SHP77 (cell line): ENCODE measurements at places on chromosomes 3 and 15.
A peak's percentile ranks its signal among the peaks of the same experiment; 100 is the strongest.

GRCh38 chr3:82587174-82587573, 825.7 kb upstream of the GBE1 start:
- DNase-seq, result peak; percentile 22

DNA sequence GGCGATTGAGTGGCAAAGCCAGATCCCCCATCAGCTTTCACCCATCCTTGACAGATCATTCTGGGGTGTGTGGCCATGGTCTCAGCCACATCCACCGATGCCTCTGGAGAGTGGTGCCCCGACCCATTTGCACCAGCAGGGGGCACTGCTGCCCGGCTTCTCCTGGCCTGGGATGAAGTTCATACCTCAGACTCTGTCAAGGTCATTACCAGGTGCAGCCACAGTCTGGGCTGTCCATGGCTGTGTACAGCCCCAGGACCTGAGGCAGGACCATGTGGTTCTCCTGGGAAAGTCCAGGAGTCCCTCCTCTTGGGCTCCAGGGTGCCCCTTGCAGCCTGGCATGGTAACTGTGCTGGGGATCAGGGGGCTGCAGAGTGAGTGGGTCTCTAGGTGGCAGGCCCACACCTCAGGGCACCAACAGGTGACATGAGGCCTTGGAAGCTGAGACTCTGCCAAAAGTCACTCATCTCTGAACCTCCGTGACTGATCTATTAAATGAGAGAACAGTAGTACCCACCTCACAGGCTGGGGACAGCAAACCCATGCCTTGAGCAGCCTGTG, 67.2 kb downstream of the CACNA2D2 start:
- peak; percentile 28 for DNase-seq

DNA sequence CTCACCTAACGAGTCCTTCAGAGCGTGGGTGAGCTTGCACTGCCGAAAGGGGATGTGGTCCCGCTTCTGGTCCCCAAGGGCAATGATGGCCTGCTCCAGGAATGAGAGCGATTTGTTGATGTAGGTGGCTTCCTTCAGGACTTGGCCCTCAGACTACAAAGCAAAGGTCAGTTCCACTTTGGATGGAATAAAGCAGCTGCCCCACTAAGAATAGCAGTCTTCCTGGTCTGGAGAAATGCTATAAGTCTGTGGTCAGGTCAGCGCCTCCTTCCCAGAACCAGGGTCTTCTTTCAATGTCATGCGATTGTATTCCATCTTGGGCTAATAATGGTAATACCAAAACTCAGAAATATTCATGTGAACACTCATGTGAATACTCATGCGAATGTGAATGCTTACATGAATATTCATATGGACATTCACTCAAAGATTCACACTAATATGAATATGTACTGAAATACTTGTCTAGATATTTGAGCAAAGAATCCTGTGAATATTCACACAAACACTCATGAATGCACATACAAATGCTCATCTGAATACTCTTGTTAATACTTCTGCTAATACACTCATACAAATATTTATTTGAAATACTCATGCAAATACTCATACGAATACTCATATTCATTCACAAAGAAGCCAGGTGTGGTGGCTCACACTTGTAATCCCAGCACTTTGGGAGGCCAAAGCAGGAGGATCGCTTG, 16.7 kb downstream of the KIF9 start:
- no peak for DNase-seq

GRCh38 chr3:24199775-24200247, 254.7 kb downstream of the NR1D2 start:
- DNase-seq, result no peak

DNA sequence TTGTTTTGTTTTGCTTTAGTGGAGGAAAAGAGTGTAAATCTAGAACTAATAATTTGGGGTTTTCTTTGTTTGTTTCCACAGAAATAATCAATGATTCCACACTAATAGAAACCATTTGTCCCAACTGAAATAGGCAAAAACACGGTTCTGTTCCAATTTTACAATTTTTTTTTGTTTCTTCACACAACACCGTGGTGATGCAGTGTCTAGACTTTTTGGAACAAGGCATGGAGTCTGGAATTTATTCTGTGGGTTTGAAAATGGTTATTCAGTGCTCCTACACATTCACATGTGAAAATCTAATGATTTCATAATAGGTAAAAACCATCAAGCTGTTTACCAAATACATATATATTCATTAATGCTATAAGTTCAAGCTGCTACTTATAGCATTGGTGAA, 629.0 kb upstream of the TGFBR2 start:
- DNase-seq, result no peak

- peak; percentile 41 for DNase-seq
These were observed 21.4 kb upstream of the CELF6 start for GRCh38 chr15:72341361-72341760.

DNA sequence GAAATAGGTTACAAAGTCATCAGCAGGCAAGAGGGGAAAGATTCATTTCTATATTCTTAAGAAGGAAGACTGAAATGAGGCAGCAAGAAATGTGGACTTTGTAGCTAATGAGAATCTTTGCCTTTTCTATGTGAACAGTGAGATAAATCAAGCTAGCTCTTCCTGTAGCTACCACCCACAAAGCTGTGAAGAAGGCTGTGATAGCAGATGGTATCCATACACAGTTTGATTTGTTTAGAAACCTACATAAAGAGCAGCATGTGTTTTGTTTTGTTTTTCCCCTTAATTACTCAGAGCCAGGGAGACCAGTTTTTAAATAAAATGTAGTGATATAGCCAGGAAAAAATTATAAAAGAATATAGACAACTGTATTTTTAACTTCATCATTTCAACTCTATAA, 45.5 kb downstream of the TEX9 start:
- no peak for DNase-seq

DNA sequence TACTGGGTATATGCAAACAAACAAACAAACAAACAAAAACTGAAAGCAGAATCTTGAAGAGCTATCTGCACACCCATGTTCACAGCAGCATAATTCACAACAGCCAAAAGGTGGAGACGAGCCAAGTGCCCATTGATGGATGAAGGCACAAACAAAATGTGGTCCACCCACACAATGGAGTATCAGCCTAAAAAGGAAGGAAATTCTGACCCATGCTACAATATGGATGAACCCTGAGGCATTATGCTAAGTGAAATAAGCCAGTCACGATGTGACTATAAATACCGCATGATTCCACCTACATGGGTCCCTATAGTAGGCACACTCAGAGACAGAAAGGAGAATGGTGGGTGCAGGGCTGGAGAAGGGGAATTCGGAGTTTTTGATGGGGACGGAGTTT, 24.1 kb downstream of the XPC start:
- DNase-seq, result no peak

GRCh38 chr3:81760215-81760614, 1.2 kb downstream of the GBE1 start:
- DNase-seq, result no peak

- DNase-seq, result peak; percentile 31
These were observed 53.5 kb downstream of the WWTR1 start for GRCh38 chr3:149604125-149604875.

DNA sequence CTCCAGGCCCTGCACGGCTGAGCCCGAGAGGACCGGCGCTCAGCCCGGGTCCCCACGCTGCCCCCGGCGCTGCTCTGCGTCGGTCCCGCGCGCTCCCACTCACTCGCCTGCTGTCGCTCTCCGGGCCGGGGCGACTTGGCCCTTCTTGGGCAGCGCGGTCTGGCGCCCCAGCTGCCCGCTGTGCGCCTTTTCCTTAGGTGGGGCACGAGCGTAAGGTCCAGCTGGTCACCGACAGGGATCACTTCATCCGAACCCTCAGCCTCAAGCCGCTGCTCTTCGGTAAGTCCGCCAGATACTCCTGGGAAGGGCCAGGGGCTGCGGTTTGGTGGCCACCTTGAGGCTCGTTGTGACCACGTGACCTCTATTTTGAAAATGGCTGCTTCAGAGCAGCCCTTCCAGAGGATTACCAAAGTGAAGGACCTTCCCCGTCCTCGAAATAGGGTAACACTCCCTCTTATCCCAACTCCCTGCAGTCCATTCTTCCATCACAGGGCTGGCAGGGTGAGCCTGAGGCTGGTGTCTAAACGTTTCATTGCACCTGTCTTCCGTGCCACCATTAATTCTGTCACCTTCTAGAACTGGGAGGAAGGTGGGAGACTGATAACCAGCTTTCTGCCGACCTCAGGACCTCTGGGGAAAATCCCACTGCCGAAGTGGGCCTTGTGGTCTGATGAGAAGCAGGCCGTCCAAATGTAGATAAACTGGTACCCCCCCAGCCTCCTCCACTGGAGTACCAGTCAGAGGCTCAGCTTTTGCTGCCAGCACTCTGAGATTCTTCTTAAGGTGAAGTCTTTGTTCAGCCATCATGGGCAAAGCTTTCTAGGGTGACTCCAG, 812 bp downstream of the P4HTM start:
- DNase-seq, result no peak

- no peak for DNase-seq
These were observed 10.6 kb upstream of the SPRED1 start for GRCh38 chr15:38242055-38242454.

- DNase-seq, result no peak
These were observed 566.7 kb upstream of the ZNF717 start for GRCh38 chr3:76352051-76352450.

DNA sequence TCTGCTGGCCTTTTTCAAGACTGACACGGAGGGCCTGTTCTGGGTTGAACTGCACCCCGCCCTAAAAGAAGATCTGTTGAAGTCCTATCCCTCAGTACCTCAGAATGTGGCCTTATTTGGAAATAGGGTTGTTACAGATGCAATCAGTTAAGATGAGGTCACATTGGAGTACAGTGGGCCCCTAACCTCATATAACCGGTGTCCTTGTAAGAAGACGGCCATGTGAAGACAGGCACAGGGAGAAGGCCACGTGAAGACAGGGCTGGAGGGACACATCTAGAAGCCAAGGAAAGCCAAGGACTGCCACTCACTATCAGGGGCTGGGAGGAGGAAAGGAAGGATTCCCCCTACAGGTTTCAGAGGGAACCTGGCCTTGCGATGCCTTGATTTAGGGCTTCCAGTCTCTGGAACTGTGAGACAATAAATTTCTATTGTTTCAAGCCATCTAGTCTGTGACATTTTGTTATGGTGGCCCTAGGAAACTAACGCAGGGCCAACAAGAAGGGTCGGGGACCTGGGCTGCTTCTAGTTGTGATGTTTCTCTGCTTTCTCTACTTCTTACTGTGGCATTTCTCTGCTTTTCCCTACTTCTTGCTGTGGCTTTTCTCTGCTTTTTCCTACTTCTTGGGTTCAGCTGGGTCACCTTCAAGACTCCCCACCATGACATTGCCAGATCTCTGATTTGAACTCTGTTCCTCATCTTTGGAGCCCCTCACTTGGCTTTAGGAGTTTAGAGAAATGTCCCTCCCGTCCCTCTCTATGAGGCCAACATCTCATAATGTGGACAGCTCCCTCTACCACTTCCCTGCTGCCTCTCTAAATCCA, 4.8 kb upstream of the CCDC174 start:
- DNase-seq, result no peak

- DNase-seq, result no peak
These were observed 976 bp downstream of the ATP2B2 start for GRCh38 chr3:10504171-10505049.

DNA sequence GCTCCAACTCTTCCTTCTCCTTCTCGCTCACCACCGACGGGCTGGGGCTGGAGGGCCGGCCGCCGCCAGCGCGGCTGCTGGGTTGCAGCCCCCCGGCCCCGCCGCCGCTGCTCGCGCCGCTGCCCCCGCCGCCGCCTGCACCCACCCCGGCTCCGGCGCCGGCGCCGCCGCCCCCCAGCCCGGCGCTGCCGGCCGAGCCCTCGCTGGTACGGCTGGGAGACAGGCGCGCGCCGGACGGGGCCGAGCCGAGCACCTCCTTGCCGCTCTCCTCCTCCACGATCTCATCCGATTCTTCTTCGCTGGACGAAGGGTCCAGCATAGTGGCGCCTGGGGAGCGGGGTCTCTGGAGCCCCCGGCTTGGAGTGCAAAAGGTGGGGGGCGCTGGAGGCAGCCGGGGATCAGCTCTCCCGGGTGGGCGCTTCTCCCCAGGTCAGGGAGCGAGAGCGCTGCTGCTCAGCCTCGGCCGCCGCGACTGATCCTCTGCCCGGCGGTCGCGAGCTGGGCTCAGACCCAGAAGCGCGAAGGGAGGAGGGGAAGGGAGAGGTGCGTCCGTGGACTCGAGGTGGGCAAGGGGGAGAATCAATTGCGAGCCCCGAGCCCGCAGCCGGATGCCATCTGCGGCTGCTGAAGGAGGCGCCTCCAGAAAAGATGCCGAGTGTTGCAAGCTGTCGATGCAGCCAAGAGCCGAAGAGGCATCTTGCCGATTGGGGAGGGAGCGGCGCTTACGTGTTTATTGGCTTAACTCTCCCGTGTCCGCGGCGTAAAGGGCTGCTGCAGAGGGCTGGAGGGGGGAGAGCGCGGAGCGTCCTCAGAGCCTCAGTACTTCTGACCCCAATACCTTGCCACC, at the start of gene CADPS:
CADPS (minus strand) TSS at position 706 of the 847 bp plus-strand sequence; CDS start at position 319, 387 bp downstream.
- no peak for DNase-seq

GRCh38 chr3:134476306-134476705, 9.5 kb downstream of the ANAPC13 start:
- no peak for DNase-seq

- DNase-seq, result no peak
These were observed 6.6 kb upstream of the TPRG1 start for GRCh38 chr3:189165092-189165612.

DNA sequence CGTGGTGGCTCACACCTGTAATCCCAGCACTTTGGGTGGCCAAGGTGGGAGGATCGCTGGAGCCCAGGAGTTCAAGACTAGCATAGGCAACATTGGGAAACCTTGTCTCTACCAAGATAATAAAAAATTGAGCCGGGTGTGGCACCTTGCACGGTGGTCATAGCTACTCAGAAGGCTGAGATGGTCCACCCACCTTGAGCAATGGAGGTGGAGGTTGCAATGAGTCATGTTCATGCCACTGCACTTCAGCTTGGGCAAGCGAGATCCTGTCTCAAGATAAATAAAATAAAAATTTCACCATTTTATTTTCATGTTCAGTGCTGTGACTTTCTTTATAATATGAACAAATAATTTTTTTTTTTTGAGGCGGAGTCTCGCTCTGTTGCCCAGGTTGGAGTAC, 12.5 kb downstream of the MAPK6 start:
- DNase-seq, result no peak

DNA sequence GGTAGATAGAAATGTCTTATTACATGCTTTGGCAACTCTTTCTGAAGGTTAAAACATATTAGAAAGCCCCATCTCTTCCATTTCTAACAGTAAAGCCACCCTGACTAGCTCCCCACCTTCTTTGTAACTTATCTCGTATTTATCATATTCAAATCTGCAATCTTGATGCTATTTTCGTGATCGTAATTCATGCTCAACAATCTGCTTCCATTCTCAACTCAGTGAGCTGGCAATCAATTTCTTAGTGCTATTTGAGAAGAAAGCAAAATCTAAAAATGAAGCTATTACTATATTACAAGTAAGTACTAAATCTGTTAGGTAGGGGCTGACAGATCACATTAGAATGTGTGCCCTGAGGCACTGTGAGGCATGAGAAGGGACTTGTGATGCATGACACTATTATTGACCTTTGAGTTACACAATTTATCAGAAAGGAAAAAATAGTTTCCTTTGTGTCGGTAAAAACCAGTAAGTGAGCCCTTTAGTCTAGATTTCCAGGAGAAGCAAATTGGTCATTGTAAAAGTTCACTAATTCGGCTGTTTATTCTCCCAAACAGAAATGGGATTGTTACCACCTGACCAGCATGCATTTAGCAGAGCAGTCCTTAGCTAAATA, 379.7 kb upstream of the CNTN6 start:
- no peak for DNase-seq
